ENCODE measurements at places on chromosomes 11 and 22. TPM values are rescaled to one million over a fixed set of nuclear protein-coding genes. Genes with fewer than 3 reads are reported as not detected.
A peak's percentile ranks its signal among the peaks of the same experiment; 100 is the strongest.

- H3K4me1 ChIP-seq, result no peaks in the 10 kb centered on the region
- peaks cover 91% of the 10 kb centered on the region for H3K36me3 ChIP-seq
- no peak overlapping the region for H3K27ac ChIP-seq
- no peaks in the 10 kb centered on the region for H3K27me3 ChIP-seq
- H3K4me3 ChIP-seq, result no peak overlapping the region
- no peak for DNase-seq
Measured at GRCh38 chr11:3723014-3723708, 52.0 kb upstream of the CHRNA10 start.

GRCh38 chr22:30216710-30217109 is 29.8 kb downstream of the LIF start:
- H3K4me3 ChIP-seq, result no peak overlapping the region
- no peak for DNase-seq
- no peaks in the 10 kb centered on the region for H3K36me3 ChIP-seq
- H3K27me3 ChIP-seq, result no peaks in the 10 kb centered on the region
- H3K4me1 ChIP-seq, result peaks cover 42% of the 10 kb centered on the region
- H3K27ac ChIP-seq, result no peak overlapping the region

DNA sequence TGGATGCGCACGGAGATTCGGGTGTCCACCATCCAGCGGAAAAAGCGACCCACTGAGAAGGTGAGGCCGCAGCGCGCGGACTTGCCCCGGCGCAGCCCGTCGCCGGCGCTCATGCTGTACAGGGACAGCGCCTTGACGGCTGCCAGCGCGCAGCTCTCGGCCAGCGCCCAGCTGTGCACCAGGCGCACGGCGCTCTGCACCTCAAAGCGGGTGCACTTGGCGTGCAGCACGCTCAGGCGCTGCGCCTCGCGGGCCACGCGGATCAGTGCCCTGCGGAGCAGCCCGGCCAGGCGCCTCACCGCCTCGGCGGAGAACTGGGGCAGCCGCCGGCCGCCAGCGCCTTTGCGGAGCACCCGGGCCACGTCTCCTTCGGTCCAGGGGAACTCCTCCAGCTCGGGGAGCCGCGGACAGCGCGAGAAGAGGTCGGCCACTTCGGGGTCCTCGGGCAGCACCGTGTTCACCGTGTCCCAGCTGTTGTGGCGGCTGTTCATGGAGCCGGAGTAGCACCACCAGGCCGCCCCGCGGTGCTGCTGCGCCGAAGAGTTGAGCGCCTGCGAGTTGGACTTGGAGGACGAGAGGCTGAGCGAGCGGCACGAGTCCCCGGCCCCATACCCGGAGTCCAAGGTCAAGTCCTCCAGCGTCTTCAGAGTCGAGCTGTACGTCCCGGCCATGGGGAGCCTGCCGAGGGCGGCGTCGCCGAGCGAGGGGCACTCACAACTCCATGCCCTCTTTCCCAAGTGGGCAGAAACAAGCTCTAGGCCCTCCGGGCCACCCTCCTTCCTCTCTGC is 703 bp downstream of the ABTB2 start:
- no peaks in the 10 kb centered on the region for H3K36me3 ChIP-seq
- peak overlapping the region; percentile 57 for H3K4me3 ChIP-seq
- peaks cover 31% of the 10 kb centered on the region for H3K4me1 ChIP-seq
- DNase-seq, result peak; percentile 48
- H3K27ac ChIP-seq, result no peak overlapping the region
- H3K27me3 ChIP-seq, result peaks cover 18% of the 10 kb centered on the region

GRCh38 chr22:47837703-47838102 is 1075.3 kb downstream of the TBC1D22A start:
- H3K4me3 ChIP-seq, result no peak overlapping the region
- H3K4me1 ChIP-seq, result no peaks in the 10 kb centered on the region
- no peaks in the 10 kb centered on the region for H3K36me3 ChIP-seq
- no peak for DNase-seq
- peaks cover 2% of the 10 kb centered on the region for H3K27me3 ChIP-seq

DNA sequence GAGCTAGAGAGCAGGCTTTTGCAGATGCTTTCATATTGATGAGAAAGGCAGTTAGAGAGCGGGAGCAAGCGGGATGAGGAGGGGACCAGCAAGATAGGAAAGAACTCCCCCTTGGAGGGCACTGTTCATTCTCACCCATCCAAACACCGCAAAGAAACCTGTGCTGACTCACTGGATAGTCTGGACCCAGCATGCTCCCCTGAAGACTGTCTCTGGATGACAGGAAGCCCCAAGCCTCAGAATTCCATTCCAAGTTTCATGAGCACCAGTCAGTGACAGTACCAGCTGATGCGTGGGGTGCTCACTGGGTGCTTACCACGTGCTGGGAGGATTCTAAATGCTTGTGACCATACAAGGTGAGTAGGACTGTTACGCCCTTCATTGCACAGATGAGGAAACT is 34.2 kb downstream of the MICAL3 start:
- no peaks in the 10 kb centered on the region for H3K4me1 ChIP-seq
- H3K4me3 ChIP-seq, result no peak overlapping the region
- H3K27ac ChIP-seq, result no peak overlapping the region
- H3K27me3 ChIP-seq, result no peaks in the 10 kb centered on the region
- H3K36me3 ChIP-seq, result no peaks in the 10 kb centered on the region

- DNase-seq, result no peak
- no peak overlapping the region for H3K27ac ChIP-seq
- no peaks in the 10 kb centered on the region for H3K27me3 ChIP-seq
- no peak overlapping the region for H3K4me3 ChIP-seq
- H3K36me3 ChIP-seq, result no peaks in the 10 kb centered on the region
Measured at GRCh38 chr11:26621132-26621531, 49.1 kb upstream of the MUC15 start.

DNA sequence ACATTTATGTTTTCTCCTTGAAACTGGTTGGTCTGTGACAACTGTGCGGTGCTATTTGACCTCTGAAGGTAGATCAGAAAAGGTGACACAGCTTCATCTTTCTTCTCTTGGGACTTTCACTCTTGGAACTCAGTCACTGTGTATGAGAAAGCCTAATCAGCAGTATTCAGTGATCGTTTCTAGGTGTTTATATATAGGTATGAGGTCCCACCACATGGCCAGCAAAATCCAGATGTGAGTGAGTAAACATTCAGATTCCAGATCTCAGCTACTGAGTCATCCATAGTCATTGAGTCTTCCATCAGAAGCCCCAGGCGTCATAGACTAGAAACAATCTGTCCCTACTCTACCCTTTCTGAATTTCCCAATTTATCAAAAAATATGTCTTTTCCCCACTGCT is 117.3 kb upstream of the CTSC start:
- no peaks in the 10 kb centered on the region for H3K4me1 ChIP-seq
- H3K4me3 ChIP-seq, result no peak overlapping the region
- no peak for DNase-seq
- H3K27ac ChIP-seq, result no peak overlapping the region

STK33 gene
- total RNA-seq, result not detected

DNA sequence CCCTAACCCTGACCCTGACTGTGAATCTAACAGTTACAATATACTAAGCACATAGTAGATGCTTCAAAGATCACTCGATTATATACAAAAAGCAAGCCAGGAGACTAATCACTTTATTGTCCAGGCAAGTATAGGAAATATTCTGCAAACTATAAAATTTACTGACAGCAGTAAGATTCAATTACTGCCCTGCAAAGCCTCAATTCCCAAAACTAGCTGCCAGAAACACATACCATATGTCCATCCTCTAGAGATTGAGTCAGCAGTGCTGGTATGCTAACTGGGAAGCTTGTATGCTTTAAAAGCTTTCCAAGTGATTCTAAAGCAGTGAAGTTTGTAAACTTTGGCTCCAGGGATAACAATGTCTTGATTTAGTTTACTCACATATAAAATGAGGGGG is 26.1 kb downstream of the CSTF3 start:
- no peak for DNase-seq
- no peaks in the 10 kb centered on the region for H3K27me3 ChIP-seq
- no peaks in the 10 kb centered on the region for H3K4me1 ChIP-seq
- no peak overlapping the region for H3K27ac ChIP-seq
- peaks cover 19% of the 10 kb centered on the region for H3K36me3 ChIP-seq

MRGPRE gene
- not detected for total RNA-seq

LSP1 gene
- 232 TPM for total RNA-seq

DNA sequence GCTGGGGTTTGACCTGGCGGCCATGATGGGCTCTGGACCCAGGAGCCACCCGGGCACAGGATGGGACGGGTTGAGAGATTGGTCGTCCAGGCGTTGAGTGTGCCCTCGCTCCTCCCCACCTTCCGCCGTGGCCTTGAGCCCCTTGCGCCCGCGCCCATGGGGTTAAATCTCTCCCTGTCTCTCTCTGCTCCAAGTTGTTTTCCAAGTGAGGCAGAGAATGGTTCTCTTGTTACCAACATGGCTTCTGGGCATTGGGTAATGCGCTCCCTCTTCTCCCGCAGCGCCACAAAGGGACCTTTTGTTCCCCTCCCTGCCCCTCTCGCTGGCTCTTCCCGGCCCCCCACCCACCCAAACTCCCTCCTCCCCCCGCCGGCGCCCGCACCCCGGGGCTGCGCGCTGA is 18.8 kb upstream of the PICK1 start:
- no peaks in the 10 kb centered on the region for H3K27me3 ChIP-seq
- no peak overlapping the region for H3K27ac ChIP-seq
- H3K4me1 ChIP-seq, result peaks cover 3% of the 10 kb centered on the region
- DNase-seq, result no peak

GRCh38 chr22:32534252-32535235 is 59.9 kb downstream of the FBXO7 start:
- DNase-seq, result no peak
- H3K36me3 ChIP-seq, result no peaks in the 10 kb centered on the region
- no peak overlapping the region for H3K4me3 ChIP-seq
- no peak overlapping the region for H3K27ac ChIP-seq
- H3K4me1 ChIP-seq, result no peaks in the 10 kb centered on the region
- peaks cover 8% of the 10 kb centered on the region for H3K27me3 ChIP-seq

Data from CD4-positive, alpha-beta T cell (primary cell).